Muscle of back (tissue), 13 donors: ENCODE measurements at places on chromosomes 4 and X.

DNA sequence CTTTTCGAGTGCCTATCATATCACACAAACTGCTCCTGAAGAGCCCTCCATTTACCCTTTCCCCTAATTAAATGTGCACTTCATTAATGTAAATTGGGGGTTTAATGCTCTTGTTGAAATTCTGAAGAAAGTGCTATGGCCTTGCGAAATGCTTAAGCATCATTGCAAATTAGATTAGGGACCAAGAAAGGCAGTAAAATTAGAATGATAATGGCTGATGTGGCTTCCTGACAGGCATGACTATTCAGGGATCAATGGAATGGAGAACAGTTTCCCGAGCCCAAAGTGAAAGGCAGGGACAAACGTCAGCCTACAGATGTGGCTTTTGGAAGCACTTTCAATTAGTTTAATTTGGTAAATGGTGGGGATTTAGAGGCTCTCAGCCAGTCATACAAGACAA, 120.1 kb downstream of the NKX6-1 start:
- DNase-seq, result no peak

- DNase-seq, result no peak
Observed at GRCh38 chr4:38788317-38788716, 5.5 kb upstream of the TLR10 start.

DNA sequence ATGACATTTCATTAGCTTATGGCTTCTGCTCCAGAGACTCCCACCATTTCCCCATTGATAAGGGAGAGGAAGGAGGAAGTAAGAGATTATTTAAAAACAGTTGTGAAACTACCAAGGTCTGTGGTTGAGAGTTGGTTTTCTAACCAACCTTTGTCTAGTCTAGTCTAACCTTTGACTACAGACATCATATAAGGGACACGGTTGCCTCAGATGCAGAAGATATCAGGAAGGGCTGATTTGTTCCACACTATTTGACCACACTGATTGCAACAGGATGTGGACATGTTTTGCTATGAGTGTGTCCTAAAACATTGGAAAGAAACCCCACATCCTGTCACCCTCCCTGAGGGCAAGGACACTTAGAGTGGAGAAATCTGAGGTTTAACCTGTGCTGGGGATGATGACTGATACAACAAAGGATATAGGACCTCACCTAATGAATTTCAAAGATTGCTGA, 53.0 kb downstream of the COQ2 start:
- no peak for DNase-seq

GRCh38 chr4:113404841-113405240, 355.4 kb downstream of the ANK2 start:
- peak; percentile 33 for DNase-seq

- DNase-seq, result no peak
Observed at GRCh38 chr4:150739591-150739990, 157.6 kb downstream of the MAB21L2 start.

- DNase-seq, result no peak
Observed at GRCh38 chrX:48747415-48748016, 14.0 kb upstream of the GLOD5 start.

DNA sequence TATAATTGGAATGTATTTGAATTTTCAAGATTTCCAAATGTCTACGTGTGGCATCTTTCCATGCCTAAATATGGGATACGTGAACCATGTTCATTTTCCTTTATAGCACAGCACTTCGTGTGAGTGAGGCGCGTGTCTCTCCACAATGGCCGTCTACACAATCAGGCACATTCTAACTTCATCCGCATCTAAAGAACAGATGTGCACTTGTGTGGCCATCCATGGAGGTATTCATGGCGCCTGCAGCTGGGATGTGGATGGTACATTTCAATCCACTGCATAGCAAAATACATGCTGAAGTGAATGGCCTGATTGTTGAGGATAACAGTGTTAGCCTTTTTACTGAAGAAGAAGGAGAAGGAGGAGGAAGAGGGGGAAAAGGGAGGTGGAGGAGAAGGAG, 34.5 kb upstream of the TRIM2 start:
- DNase-seq, result no peak

GRCh38 chr4:145766273-145766672, 86.3 kb downstream of the C4orf51 start:
- no peak for DNase-seq

GRCh38 chr4:6727943-6728250, 11.9 kb downstream of the BLOC1S4 start:
- no peak for DNase-seq

- DNase-seq, result no peak
Observed at GRCh38 chrX:18956303-18957032, 27.4 kb downstream of the PHKA2 start.

DNA sequence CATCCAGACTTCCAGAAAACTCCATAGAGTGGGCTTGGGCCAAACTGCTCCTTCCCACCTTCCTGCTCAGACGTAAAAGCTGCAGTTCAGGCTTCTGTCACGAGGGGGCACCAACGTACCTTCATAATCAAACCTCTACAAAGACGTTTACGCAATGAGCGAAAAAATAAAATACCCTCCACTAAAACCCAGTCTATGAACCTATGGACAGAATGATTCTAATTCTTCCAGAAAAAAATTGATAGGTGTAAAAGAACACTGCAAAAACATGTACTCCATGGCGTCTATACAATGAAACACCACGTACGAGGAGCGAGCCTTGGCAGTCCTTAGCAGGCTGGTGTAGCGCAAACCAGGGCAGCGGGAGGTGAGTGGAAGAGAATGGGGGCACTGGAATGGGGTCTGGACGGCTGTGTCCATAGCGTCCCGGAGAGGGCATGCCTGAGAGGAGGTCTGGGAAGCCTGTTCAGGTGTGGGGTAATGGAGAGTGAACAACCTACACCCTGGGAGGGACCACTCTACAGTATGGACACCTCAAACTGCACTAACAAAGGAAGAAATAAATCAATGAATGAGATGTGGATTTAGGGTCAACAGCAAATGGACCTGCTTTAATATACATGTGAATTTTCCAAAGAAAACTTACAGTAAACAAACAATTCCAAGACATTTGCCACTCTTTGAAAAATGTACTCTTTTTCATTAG, 14.4 kb upstream of the RAB40A start:
- peak; percentile 68 for DNase-seq

DNA sequence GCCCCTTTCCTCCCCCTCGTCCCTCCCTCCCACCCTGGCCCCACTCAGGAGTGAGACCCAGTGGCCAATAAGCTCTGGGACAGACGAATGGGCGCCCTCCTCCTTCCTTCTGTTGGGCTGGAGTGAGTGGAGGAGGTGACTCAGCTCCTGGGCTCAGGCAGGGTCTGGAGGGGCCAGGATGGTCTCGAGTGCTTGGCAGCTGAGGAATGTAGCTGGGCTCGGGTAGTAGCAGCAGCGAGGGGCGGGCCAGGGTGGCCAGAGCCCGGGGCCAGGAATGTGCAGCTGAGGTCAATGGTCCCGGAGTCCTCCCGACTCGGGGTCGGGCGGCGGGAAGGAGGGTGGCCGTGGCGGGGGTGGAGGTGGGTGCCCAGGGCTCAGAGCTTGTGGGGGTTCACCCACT, 15.0 kb downstream of the G6PD start:
- no peak for DNase-seq

GRCh38 chrX:108001218-108001814, 19.1 kb upstream of the TEX13B start:
- no peak for DNase-seq

DNA sequence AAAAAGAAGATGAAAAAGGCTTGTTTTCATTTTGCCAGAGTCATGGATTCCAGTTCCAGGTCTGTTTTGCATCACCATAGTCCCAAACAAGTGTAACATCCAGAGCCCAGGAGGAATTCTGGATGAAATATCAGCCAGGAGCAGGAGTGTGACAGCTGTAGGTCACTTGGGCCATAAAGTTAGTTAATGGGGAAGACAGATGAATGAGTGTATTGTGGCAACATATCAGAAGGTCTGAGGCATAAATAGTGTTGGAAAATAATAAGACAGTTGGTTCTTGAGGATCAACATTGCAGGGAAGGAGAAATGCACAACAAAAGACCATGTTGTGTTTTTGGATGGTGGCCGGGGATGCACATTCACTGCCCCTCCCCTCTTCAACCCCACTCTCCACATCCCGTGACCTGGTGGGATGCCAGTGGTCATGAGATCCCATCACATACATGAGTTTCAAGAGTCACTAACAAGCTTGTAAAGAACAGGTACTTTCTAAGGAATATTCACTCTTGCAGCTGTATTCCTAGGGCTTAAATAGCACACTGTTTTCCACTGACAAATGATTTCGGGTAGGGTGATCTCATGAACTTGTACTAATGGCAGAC, 83.1 kb upstream of the IGFBP7 start:
- DNase-seq, result no peak

GRCh38 chr4:169249214-169249973, 21.4 kb downstream of the SH3RF1 start:
- no peak for DNase-seq

DNA sequence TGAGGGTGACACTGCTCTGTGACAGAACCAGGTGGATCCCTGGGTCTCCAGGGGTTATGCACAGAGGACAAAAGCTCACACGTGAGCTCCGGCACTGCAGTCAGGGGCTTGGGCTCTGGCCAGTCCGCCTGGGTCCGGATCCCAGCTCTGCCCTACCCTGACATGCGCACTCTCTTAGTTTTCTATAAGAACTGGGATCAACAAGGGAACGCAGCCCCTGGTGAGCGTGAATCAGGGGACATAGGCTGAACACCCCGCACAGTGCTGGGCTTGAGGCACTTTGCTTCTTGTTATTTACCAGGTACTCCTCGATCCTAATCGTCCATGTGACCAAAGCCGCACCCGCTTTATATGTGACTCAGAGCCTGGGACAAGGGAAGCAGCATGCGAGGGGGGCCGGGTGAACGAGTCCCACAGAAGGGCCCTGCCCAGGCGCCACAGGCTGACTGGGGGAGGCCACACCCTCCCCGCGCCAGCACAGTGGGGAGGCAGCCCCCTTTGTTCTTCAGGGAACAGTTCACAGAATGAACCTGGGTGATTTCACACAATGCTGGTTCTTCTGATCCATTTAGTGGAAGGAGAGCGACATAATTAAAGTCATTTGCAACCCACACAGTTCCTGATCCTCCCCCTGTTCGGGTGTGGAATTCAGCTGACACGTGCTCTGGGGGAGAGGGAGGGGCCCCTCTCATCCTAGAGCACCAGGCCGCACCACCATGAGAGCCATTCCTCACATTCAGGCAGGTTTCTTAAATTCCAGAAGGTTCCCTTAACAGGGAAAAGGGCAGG, 55.5 kb downstream of the WFS1 start:
- no peak for DNase-seq

- DNase-seq, result no peak
Observed at GRCh38 chr4:148044912-148045352, 313.0 kb downstream of the ARHGAP10 start.

DNA sequence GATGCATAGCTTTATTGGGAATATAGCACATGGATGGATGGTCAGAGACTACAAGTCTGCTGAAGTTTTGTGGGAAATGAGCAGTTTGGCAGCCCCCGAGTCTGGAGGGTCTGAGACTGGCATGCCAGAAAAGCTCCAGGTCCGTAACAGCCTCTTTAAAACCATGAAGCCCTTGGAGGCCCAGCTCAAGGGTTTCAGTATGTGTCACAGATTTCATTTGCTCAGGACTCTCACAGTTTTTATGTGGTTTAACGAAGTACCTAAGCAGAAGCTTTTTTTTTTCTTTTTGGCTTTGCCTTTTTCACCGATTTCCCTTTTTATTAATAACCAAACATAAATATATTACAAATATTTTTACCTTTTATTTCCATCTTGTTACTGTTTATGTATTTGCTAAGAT, 30.6 kb upstream of the TMEM184C start:
- no peak for DNase-seq

- no peak for DNase-seq
Observed at GRCh38 chr4:102575369-102576129, 74.4 kb downstream of the NFKB1 start.

DNA sequence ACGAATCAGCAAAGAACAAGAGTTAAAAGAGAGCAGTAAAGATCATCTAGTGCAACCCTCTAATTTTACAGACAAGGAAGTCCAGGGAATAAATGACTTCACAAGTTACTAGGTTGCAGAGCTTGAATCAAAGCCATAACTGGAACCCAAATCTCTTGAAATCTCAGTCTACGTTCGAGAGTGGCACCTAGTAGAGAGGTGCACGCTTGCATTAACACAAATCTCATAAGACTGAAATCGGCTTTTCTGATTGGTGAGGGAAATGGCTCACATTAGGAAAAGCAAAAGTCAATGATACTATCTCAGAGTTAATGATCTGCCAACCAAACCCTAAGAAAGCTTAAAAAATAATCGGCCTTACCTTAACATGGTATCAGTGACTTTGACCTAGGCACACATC, 43.0 kb downstream of the FAT1 start:
- no peak for DNase-seq

DNA sequence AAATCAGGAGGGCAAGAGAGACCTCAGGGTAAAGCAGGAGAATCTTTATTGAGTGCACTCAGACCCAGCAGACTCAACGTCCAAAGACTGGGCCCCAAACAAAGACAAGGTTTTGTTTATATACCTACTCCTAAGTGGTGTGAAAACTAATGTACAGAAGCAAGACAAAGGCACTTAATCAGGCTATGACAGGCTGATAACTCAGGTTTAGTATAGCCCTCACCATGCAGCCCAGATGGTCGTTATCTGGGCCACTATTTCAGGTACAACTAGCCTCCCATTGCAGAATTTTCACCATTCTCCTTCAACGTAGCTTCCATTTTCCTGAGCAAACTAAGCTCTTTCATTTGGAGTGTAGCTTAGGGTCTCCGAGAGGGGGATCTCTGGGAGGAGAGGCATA, 36.9 kb downstream of the SULT1E1 start:
- DNase-seq, result no peak

DNA sequence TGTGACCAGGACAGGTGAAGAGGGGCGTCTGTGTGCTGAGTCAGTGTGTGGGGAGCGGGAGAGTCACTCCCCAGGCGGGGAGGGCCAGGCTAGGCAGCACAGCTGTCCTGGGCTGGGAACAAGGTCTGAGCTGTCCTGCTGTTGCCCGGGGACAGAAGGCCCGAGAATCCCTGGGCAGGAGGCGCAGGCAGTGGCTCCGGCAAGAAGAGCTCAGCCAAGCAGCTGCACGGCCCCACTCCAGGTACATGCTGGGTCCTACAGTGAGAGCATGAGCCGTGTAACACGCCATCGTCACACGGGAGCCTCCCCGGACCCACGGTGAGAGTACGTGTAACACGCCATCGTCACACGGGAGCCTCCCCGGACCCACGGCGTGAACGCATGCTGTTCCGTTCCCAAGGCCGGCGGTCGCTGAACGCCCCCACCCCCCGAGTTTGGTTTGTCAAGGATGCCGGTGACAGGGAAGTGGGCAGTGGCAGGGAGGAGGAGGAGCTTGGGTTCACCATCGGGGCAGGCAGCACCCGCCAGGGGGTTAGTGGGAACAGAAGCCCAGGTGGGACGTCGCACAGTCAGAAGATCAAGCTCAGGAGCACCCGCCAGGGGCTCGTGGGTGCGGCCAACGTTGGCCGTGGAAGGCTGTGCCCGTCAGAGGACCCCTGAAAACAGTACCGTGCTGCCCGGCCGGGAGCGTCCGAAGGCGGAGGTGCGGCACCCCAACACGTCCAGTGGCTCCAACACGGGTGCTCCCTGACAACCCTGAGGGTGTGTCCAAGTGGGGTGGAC, 15.6 kb downstream of the PPP2R3B start:
- no peak for DNase-seq
